ENCODE measurements at places on chromosomes 2 and 18.
A peak's percentile ranks its signal among the peaks of the same experiment; 100 is the strongest.

- no peak for DNase-seq
Measured at GRCh38 chr2:238528953-238529781, 102.4 kb downstream of the ASB1 start.

DNA sequence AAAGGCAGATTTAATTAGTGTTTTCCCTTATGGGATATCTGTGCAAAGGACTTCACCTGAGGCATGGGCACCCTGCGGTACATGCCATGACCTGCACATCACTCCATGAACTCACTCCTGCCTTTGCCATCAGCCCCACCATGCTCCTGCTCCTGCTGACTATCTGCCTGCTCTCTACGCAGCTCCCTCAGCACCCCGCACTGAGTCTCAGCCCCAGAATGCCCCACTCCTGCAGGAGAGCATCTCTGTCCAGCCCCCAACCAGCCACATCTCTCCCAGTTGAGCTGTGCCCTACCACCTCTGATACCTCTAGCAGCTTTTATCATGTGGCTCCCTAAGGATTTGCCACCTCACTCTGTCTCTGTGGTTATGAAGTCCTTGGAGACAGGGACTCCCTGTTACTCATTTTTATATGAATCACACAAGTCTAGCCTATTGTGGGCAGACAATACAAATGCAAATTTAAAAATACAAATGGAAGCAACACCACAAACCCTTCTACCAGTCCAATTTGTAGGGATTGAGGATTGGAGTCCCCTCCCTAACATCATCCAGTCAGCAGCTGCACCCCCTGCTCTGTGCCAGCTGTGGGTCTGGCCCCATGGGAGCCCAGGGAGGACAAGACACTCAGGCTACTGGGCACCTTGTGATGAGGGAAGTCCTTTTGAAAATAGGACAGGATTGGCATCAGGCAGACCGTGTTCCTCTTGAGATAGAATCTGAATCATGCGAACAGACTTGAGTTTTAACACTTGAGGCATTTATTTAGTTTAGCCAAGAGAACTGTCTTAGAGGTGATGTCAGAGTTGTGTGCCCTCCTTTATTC, 689.6 kb upstream of the HS6ST1 start:
- DNase-seq = no peak

DNA sequence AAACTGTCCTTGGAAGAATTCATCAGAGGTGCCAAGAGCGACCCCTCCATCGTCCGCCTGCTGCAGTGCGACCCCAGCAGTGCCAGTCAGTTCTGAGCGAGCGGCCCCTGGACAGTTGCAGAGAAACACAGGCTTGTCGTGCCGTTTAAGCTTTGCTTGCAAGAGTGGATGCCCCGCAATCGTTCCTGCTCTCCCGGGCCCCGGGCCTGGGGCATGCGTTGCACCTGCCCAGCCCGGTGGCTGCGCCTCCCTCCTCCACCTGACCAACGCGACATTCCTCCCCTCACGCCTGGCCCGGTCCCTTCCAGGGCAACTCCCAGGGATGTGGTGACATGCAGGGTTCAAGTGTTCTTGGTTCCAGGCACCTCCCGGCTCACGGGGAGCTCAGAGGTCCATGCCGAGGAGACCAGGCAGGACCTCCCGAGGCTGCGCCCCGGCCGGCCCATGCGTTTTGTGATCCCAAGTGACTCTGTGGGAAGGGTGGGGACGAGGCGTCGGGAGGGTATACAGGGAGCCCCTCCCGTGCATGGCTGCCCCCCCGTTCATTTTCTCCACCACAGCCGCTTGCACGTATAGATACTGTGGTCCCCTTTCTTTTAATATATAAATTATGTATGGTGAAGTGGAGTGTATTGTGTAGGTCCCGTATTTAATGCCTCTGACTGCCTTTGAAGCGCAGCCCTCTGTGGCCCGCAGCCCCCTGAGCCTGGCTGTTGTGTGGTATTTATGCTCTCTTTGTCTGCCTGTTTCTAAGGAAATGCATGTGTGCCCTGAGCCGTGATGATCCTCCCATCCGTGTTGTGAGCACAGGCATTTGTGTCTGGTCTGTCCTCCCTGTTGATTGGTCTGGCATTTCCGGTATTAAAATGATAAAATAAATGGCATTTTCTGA, 21.2 kb downstream of the ODC1 start:
- DNase-seq = no peak

DNA sequence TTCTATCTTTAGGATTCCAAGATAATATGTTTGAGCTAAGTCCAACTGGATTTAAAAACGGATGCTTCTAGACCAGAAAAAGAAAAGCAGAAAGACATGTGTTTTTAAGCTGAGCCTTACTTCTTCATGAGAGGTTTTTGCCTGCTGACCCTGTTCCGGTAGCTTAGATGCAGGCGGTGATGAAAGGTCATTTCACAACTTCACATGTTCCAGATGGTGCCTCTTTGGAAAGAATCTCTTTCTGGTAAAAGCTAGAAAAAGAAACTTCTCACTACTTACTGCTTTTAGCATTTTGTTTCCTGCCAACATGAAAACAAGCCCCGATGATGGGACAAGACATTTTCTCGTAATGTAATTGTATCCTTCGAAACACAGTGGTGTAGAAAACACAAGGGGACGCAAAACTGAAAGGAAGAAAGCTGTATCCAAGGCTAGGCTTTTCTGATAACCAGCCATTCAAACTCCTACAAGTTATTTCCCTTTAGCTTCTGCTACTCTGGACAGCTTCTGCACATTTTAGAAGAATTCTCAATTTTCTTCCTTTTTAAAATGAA, 407.3 kb upstream of the LYPD1 start:
- no peak for DNase-seq

- DNase-seq = no peak
Measured at GRCh38 chr2:238123218-238123971, 15.1 kb upstream of the KLHL30 start.

DNA sequence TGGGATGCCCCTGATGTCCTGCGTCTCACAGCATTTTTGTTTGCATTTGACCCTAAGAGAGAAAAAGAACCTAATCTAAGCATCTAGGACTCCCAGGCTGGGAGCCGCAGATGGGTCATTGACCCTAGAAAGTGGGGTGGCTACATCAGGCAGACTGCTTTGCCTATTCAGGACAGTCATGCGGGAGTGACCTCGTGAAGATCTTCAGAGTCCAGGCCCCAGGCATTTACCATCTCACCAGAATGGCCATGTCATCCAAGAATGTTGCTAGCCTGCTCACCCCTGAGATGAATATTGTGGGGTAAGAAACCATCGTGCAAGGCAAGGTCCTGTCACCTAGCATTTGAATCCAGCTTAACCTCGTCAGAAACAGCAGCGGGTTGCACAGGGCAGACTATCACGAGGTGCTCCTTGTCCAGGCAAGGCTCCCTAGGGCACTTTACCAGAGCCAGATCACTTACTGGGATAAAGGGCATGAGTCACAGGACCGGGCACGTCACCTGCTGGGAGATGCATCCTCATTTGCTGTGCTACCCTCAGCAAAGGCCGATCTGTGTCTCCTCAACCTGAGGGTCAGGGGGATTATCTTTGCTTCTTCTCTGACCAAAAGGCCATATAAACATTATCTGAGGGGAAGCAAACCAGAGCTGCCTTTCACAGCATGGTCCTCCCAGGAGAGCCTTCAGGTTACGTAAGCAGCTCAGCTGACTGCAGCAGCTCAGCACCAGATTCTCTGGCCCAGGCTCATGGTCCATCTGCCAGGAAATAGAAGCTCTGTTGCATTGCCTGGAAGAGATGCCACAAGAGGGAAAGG, 162.3 kb downstream of the ACKR3 start:
- peak; percentile 88 for DNase-seq

GRCh38 chr2:190791347-190791975, 89.2 kb upstream of the GLS start:
- no peak for DNase-seq

DNA sequence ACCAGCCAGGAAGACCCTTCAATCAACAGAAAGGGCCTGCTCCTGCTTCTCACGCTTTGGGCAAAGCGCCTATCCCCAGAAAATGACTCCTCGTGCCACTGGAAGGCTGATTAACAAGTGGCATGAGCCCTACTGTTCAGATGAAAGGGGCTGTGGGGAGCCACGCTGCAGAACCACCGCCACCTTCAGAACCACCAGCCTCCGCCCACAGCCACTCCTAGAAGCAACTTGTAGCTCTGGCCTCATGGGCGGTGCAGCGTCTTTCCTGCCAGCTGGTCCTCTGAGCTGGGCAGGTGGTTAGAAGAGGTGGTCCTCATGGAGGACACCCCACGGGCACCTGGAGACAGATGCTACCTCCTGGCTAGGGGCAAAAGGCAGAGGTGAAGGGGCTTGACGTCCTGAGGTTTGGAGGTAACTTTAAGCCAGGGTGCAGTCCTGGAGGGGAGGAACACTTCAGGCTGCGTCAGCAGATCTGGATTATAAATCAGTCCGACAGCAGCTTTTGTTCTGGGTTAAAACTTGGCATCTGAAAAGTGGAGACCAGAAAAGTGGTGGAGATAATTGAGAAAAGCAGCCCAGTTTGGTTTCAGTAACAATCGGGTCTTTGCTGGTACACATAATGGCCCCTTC, 861 bp upstream of the SEMA4C start:
- peak; percentile 59 for DNase-seq

- DNase-seq = peak; percentile 15
Measured at GRCh38 chr2:96374211-96374951, 38.8 kb downstream of the NCAPH start.

DNA sequence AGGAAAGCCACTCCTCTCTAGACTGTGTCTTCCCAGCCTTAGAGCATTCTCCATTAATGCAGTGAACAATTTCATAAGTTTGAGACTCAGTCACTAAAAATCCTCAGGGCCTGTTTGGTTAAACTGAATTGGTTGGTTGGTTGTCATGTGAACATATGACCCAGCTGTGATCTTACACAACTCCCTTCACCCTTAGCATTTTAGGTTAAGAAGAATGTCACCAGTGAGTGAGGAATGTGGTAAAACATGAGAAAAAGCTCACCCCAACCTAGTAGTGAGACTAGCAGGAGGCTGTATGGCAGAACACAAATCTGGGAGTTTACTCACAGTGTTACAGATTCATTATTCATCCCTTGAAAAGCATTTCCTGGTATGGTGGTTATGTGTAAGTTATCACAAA, 32.4 kb downstream of the LHCGR start:
- no peak for DNase-seq

GRCh38 chr18:25253136-25253535, 98.8 kb downstream of the ZNF521 start:
- DNase-seq = no peak

DNA sequence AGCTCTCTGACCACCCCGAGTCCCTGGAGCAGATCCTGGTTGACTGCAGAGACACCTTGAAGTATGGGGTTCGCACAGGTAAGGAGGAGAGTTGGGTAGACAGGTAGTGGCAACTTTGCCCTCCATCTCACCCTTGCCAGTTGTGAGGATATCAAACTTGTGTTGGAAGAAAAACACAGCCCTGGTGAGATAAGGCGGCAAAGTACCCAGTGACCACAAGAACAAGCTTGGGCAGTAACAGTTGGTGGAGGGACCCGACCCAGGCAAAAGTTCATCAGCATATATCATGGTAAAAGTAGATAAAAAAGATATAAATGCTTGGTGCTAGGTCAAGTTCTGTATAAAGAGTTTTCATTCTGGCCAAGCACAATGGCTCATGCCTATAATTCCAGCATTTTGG, 14.4 kb downstream of the GAD1 start:
- no peak for DNase-seq

- no peak for DNase-seq
Measured at GRCh38 chr2:185208261-185208660, 530.3 kb upstream of the FSIP2 start.

DNA sequence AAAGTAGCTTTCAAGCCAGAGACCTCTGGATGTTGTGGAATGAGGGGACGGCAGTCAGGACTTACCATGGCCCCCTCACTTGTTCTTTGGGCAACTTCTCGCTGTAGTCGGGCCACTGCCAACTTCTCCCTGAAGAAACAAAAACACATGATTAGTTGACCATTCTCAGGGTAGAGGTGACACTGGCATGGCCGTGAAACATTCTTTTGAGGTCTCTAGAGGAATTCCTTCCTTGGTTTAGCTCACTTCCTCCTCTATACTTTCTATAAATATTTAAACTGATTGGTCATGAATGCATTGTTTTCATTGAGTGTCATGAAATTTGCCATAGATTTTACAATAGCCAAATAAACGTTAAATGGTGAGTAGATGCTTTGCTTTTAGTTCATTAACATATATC, 354.6 kb downstream of the NCKAP5 start:
- DNase-seq = no peak

- DNase-seq = no peak
Measured at GRCh38 chr18:55246278-55246677, 287.0 kb upstream of the CCDC68 start.

- no peak for DNase-seq
Measured at GRCh38 chr18:22411446-22411845, 6.3 kb downstream of the CTAGE1 start.
